Stimulated activated naive CD4-positive, alpha-beta T cell (primary cell): ENCODE measurements at places on chromosomes 3 and 15.

DNA sequence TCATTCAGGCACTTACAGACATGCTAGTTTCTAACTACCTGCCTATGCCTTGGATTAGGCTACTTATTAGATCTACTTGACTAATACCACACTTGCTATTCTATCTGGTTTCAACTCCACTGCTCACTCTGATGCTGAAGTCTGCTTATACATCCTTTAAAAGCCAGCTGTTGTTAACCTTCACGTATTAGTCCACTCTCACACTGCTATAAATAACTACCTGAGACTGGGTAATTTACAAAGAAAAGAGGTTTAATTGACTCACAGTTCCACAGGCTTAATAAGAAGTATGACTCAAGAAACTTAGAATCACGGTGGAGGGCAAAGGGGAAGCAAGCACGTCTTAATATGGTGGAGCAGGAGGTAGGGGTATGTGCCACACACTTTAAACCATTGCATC, 47.7 kb upstream of the ANKRD28 start:
- no peak for DNase-seq

GRCh38 chr3:69088063-69088462, 3.3 kb downstream of the ARL6IP5 start:
- DNase-seq, result no peak

DNA sequence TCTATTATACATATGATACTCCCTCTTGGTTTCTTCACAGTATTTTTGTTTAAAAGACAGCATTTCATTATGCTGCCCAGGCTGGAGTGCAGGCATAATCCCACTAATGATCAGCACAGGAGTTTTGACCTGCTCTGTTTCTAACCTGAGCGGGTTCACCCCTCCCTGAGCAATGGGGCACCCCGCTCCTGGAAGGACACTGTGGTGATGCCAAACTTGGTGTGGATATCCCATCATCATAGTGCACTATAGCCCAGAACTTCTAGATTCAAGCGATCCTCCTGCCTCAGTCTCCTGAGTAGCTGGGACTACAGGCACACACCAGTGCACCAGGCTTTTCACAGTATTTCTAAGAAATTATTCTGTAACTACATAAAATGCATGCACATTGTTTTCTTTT, 14.9 kb downstream of the COLQ start:
- no peak for DNase-seq

DNA sequence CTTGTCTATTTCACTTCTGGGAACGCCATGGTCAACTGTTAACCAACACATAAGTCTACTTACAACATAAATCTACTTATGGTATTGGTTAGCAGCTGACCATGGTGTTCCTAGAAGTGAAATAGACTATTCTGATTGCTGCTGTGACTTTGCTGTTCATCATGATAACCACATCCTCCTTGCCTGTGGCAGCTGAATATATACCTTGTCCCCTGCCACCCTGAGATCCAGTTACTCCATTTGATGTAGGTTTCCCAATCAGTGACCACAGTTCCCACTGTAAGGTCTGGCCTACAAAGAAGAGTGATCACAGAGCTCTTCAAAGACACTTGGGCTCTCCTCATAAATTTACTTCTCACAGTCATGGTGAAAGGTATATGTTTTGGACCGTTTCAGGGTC, 66.8 kb upstream of the ALDH1A3 start:
- DNase-seq, result no peak

- DNase-seq, result no peak
Measured at GRCh38 chr3:9253327-9253726, 3.9 kb upstream of the SRGAP3 start.

- no peak for DNase-seq
Measured at GRCh38 chr3:122890077-122890719, 95.3 kb downstream of the SLC49A4 start.
